ENCODE measurements at places on chromosomes 2 and 18.

GRCh38 chr2:104472076-104472475 is 381.8 kb upstream of the POU3F3 start:
- no peak for DNase-seq

GRCh38 chr2:197293252-197294007 is 17.1 kb downstream of the ANKRD44 start:
- no peak for DNase-seq

DNA sequence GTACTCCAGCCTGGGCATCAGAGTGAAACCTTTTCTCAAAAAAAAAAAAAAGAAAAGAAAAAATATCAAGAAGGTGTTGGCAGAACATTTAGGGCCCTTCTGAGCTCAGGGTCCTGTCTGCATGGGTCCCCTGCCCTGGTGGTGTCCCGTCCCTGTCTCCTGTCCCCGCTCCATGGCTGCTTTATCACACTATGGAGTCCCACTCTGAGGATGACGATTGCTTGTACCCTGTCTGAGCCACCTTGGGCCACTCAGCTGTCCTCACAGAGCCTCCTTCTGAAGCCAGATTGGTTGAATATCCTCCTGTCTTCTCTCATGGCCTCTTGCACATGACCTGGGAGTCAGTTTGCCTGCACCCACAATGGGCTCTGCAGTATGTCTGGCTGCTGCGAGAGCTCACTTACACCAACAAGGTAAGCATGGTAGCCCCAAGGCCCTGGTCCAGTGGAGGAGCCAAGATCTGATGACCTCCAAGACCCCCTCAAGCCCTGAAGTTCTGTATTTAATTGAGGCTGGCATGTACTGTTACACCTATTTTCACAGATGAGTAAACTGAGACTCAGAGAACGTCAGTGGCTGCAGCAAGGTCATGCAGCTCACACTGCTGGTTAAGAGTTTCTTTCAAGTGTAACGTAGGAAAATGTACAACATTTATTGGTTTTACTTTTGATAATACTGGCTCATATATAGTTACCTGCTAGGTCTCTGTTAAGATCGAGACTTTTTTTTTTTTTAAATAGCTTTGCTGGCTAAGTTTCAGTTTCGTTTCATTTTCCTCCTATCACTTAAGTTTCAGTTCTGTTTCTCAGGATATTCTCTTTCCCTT is 16.9 kb upstream of the ZCCHC2 start:
- no peak for DNase-seq

DNA sequence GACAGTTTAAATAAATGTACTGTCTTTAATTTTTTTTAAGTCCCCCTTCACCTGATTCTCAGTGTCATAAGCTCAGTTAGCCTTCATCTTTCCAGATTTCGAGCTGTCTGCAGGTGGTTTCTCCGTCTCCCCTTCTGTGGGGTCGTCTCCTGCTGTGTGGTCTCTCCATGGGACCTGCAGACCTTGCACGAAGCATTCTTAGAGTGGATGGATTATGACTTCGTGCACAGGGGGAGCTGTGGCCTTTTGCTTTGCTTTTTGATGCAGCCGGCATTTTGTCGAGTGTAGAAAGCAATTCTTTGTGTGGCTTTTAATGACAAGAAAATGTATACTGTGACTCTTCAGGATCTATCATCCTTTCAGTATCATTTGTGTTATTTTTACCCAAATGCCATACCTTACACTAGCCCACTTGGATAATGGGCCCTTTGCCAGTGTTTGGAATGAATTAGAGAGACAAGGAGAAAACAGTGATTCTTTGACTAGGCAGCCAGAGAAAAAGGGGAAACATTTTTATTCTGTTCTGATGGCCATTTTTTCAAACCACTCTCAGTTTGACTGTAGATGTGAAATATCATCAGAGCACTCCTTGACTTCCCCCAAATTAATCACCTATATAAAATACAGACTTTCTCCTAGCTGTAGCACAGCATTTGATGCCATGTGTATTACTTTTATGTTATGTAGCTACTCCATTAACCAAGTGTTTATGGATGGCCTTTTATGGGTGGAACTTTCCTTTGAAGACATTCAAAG is 54.3 kb downstream of the ITGA6 start:
- no peak for DNase-seq

DNA sequence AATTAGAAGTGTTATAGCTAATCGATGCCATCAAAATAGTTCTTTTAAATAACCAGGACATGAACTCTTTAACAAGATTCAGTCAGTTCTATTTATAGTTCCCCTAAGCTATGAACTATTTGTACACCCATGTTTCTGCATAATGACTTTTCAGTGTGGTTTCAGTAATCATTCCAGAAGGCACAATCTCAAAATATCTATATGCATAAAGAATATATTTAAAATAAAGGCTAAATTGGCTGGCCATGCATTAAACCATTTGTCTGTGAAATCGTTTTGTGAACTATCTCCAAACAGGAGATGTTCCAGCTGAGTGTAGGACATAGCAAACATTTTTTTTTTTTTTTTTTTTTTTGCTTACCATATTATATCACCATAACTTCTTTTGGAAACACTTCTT is 719.3 kb downstream of the PLCL1 start:
- DNase-seq = no peak

DNA sequence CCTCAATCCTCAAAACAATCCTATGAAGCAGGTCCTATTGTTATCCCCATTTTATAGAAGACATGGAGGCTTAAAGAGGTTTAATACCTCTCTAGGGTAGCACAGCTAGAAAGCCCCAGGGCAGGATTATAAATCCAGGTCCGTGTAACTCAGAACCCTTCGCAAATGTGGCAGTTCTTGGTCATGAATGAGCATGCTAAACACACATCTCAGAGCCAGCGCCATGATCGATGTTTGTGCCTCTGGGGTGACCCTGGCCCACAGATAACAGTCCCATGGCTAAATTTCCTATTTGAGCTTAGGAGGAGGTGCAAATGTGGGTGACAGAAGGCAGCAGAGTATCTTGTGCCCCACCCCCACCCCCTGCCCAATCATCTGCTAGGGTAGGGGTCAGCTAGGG is 17.5 kb downstream of the DNMT3A start:
- DNase-seq = no peak

DNA sequence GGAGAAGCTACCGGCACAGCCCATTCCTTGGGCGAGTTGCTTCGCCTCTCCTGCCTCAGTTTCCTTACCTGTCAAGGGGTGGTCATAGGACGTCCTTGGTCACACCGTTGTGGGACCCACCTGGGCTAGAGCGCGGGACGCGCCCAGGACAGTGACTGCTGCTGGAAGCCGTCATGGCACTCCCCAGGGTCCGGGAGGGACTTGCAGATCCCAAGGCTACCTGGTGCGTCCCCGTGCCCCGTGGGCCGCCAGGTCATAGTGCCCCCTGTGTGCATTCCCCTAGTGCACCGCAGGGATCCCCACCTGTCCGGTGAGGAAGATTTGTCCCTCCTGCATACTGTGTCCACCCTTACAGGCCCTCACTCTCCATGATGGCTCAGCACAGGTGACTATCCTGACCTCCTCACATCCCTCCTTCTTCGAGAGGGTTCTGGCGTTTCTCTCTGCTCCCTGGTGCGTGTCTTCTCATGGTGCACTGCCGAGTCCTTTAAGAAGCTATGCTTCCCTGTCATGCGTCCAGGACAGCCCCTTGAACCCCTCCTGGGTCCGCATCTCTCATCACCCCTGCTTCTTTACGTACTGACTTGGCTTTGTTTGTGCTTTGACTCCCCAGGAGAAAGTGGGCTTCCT is 886 bp upstream of the STK25 start:
- no peak for DNase-seq

- no peak for DNase-seq
These were observed 11.9 kb downstream of the MREG start for GRCh38 chr2:216001216-216002100.

DNA sequence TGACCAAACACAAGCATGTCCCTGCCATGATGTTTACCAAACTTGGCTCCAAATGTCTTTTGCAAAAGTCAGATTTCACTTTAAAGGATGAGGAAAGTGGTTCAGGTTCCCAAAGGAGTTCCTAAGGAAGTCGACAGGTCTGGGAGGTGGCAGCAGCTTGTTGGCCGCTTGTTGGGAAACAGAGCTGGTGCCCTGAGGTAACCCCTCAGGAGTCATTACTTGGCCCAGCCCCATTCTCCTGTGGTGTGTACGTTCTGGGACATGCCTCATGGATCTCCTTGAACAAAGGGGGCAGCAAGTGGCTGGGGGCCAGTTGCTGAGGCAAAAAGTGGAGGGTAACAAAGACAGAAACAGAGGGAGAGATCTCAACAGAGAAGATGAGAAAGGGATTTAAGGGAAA is 10.9 kb downstream of the TMBIM1 start:
- no peak for DNase-seq

GRCh38 chr2:162153608-162154224 is 1.7 kb upstream of the GCG start:
- DNase-seq = peak; percentile 36

DNA sequence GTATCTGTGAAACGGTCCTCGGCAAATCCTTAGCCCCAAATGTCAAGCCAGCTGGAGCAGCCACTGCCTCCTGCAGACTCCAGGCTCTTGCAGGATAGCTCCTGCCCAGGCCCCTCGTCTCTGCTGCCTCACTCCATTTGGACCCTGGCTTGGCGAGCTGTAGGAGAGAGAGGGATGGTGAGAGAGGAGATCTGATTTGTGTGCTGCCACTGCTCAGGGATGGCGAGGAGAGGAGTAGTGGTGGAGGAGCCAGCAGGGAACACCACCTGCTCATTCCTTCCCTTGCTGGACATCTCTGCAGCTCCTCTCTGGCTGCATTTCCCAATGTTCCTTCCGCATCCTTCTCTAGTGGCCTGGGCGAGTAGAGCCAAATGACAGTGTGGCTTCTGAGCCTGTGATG is 109.1 kb upstream of the NCK2 start:
- DNase-seq = no peak

- no peak for DNase-seq
These were observed 259.2 kb downstream of the TGIF1 start for GRCh38 chr18:3709205-3709604.

DNA sequence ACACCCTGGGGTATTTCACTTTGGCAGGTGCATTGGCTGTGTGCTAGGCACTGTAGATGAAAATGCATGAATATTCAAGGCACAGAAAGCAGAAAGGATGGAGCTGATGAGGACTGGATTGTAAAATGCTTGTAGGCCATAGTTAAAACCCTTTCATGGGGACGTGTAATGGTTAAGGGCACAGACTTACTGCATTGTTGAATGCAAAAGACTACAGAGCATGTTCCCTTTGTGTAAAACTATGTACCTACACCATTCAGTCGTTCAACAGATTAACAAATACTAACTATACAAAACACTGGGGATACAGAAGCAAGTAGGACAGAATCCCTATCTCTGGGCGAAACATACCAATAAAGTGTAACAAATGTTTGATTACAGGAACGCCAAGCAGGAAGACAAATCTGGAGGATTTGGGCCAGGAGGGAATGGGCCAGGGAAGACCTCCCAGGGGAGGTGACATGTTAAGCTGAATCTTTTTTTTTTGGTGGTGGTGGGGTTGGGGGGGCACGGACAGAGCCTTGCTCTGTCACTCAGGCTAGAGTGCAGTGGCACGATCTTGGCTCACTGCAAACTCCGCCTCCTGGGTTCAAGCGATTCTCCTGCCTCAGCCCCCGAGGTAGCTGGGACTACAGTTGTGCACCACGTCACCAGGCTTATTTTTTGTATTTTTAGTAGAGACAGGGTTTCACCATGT is 19.6 kb upstream of the ROCK2 start:
- DNase-seq = no peak

DNA sequence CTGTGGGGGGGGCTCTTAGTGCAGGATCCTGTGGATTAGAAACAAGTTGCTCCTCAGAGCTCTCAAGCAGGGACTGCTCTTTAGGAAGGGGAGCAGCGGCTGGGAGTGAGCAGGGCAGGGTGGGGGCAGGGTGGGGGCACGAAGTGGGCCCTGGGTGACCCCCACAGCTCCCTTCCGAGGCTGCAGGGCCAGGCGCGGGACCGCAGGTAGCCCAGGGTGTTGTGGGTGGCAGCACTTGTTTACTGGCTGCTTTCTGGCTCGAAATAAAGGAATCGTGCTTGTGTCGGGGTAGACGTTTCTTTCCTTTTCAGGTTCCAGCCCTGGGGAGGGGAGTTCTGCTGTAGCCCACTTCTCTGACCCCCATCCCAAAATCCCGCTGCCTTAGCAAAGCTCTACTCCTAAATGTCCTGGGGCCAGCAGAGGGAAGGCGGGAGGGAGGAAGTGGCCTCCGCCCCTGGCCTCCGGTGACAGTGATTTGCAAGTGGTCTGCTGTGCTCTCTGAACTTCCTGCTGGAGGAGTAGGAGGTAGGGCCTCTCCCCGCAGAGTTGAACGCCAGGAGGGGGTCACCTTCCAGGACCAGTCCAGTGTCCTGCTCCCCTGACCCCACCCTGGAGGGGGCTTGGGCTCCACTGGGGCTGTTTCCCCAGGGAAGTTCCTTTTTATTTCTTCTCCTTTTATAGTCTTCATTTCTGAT is 8.3 kb downstream of the NEU4 start:
- no peak for DNase-seq

- DNase-seq = no peak
These were observed 439.3 kb downstream of the CBLN2 start for GRCh38 chr18:72104851-72105250.

- no peak for DNase-seq
These were observed 218.2 kb downstream of the NDUFA10 start for GRCh38 chr2:239806758-239807434.

- DNase-seq = no peak
These were observed 115.9 kb downstream of the HAUS1 start for GRCh38 chr18:46220116-46220515.

DNA sequence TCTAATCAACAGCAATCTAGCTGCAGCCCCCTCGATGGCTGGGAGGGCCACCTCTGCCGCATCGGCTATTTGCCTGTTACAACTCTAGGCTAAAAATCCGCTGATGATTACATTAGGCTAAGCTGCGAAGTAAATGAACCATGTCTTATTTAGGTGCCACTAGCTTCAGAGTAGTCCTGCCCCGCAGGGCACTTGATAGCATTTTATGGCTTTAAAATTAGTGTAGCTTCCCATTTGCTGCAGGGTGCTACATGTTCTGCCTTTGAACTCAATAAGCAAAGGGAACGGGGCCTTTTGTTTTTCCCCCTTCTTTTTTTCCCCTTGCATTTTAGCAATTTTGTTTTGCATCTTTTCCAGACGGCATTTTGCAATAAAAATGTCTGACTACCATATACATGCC is 270.2 kb downstream of the GBX2 start:
- DNase-seq = no peak

GRCh38 chr2:195657634-195658540 is 861 bp downstream of the SLC39A10 start:
- peak; percentile 85 for DNase-seq

DNA sequence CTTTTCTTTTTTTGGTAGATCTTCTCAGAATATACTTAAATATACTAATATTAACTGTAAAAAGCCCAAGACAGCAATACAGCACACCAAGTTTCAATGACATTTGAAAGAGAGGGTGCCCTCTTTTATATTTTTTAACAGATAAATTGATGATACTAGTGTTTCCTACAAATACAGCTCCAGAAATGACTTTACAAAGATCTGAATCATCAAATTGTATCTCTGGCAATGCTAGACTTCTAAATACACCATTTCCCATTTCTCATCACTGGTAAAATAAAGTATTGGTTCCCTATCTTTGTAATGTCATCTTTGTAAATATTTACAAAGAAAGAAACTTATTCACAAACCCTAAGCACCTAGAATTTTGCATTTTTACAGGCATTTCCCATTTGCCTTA is 281.3 kb downstream of the EXOC6B start:
- no peak for DNase-seq

- no peak for DNase-seq
These were observed 649 bp downstream of the FECH start for GRCh38 chr18:57585855-57586250.

Measured in CD4-positive, alpha-beta T cell treated with Interleukin-15 for 1 hour (primary cell).